CD8-positive, alpha-beta T cell (primary cell): ENCODE measurements at places on chromosomes 3 and 15. TPM values are rescaled to one million over a fixed set of nuclear protein-coding genes. Genes with fewer than 3 reads are reported as not detected.

Gene HEXA
- total RNA-seq = 76.0 TPM

Gene CHL1
- total RNA-seq = not detected

Gene SCAANT1
- not detected for total RNA-seq

Gene SLC24A5
- total RNA-seq = not detected

Gene UACA
- total RNA-seq = not detected

Gene EHD4
- 36.4 TPM for total RNA-seq

Gene LRRC31
- total RNA-seq = not detected

Gene UBL7
- 21.7 TPM for total RNA-seq
